Mesothelial cell of epicardium (in vitro differentiated cells): ENCODE measurements at places on chromosomes 7 and 10. TPM values are rescaled to one million over a fixed set of nuclear protein-coding genes. Genes with fewer than 3 reads are reported as not detected.

DNA sequence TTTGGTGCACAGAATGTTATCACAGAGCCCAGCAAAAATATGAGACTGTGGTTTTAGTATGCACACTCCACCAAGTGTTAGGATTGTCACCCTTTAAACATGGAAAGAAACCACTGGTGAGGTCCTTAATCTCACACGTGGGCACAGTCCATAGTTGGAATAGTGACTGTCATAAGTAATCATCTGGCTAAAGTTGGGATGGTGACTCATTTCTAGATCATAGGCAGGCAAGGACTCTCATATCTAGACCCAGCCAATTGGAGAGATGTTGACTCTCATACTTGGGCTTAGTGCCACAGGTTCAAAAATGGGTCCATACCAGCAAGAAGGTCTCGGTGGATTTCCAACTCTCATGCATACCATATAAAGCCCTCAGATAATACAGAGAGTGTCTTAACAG lies 39.6 kb upstream of the ZNF680 start:
- no peaks in the 10 kb centered on the region for H3K27me3 ChIP-seq
- H3K27ac ChIP-seq = no peak overlapping the region
- H3K36me3 ChIP-seq = peaks cover 3% of the 10 kb centered on the region
- H3K4me1 ChIP-seq = no peaks in the 10 kb centered on the region
- no peak overlapping the region for H3K4me3 ChIP-seq
- DNase-seq = no peak

DNA sequence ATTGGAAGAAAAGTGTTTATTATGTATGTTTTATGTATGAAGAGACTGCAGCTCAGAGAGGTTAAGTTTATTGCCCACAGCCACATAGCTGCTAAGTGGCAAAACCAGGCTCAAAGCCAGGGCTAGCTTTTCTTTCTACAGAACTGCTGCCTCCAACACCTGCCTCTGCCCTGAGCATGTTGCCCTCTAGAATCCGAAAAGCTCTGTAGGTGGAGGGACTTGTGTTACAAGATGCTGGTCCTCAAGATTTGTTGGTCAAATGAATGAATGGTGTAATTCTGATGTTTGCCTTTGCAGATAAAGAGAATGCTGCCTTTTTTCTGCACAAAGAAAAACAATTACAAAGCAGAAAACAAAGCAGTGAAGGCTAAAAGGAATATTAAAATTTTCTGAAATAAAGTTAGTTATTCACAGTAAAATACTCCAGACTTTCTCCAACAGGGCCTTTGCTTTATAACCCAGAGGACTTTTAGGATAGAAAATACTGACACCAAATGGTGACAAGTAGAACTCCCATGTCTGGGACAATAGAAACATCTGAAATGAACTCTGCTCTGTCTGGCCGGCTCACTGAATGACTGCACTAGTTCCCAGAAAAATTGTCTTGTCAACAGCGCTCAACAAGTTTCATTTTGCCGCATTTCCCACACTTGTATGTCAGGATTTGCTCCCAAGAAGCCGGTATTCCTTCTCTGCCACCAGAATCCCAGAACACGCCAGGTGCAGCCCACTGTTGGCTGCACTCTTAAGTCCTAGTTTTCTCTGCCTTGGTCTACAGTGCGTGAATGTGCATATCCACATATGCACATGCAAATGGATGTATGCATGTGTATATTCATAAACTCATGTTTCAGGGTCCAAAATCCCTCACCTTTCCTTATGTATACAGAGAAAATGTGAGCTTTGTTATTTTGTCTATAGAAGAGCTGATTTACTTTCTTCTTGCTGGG lies 11.0 kb upstream of the DNTT start:
- H3K27ac ChIP-seq = no peak overlapping the region
- H3K36me3 ChIP-seq = no peaks in the 10 kb centered on the region
- no peak for DNase-seq
- H3K4me3 ChIP-seq = no peak overlapping the region

- H3K36me3 ChIP-seq = no peaks in the 10 kb centered on the region
- no peak overlapping the region for H3K4me3 ChIP-seq
- no peak for DNase-seq
- no peaks in the 10 kb centered on the region for H3K27me3 ChIP-seq
- H3K4me1 ChIP-seq = peaks cover 14% of the 10 kb centered on the region
- H3K27ac ChIP-seq = peak overlapping the region; percentile 64
Measured at GRCh38 chr7:66125052-66125694, 10.5 kb downstream of the CRCP start.

DNA sequence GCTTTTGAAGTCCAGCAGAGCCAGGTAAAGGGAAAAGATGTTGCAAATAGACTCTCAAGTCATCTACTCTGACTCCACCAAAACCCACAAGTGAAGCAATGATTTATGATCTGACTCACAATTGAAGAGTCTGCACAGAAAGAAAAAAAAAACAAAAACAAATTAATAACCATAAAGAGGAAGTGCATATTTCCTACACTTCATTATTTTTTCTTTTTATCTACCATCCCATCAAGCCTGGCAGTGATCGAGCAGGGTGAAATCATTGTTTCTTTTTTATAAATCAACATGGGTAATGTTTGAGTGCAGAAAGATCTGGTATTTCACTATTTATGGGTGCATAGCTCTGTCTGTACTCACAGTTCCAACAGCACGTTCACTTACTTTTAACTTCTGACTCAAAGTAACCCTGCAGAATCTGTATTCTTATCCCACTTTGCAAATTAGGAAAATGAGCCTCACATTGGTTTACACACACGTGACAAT lies 829.0 kb downstream of the TNS3 start:
- H3K27me3 ChIP-seq = no peaks in the 10 kb centered on the region
- DNase-seq = no peak
- peaks cover 81% of the 10 kb centered on the region for H3K4me1 ChIP-seq
- H3K36me3 ChIP-seq = peaks cover 8% of the 10 kb centered on the region
- no peak overlapping the region for H3K4me3 ChIP-seq

- DNase-seq = no peak
- peaks cover 2% of the 10 kb centered on the region for H3K36me3 ChIP-seq
- no peak overlapping the region for H3K27ac ChIP-seq
- no peaks in the 10 kb centered on the region for H3K27me3 ChIP-seq
Measured at GRCh38 chr7:78924581-78924980, 528.9 kb downstream of the MAGI2 start.

DNA sequence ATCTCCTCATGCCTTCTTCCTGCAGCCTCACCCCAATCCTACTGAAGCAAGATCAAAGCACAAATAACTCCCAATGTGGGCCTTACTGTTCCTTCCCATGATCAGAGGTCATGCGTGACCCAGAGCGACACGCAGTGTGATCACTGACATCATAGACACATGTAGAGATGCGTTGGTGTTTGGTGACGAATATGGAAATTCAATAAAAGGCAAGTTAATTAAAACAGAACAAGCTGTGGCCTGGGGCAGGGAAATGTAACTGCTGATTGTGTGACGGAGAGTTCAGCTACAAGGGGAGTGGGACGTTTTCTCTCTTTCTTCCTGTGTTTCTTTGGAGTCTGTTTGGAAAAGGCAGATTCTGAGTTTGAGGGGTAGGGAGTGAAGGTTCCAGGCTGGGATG lies 34.8 kb upstream of the CARD11 start:
- DNase-seq = no peak
- H3K36me3 ChIP-seq = no peaks in the 10 kb centered on the region
- peaks cover 3% of the 10 kb centered on the region for H3K27me3 ChIP-seq
- no peak overlapping the region for H3K4me3 ChIP-seq
- H3K4me1 ChIP-seq = peaks cover 6% of the 10 kb centered on the region
- H3K27ac ChIP-seq = no peak overlapping the region

- H3K27me3 ChIP-seq = no peaks in the 10 kb centered on the region
- no peaks in the 10 kb centered on the region for H3K4me1 ChIP-seq
- H3K4me3 ChIP-seq = no peak overlapping the region
- DNase-seq = no peak
- H3K36me3 ChIP-seq = no peaks in the 10 kb centered on the region
Measured at GRCh38 chr7:77887567-77887966, 89.0 kb downstream of the PHTF2 start.

DNA sequence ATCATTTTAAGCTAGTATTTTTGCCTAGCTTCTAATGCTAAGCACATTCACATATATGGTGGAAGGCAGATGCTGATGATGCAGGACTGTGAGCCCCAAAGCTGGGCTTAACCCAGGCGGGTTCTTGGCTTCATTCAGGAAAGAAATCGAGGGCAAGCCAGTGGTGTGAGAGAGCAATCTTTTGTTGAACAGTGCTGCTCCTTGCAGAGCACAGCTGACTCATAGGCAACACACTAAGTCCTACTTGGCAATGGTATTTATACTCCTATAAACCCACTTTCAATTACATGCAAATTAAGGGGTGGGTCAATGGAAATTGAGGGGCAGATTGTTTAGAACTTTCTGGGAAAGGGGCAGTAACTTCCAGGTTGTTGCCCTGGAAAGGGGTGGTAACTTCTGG lies 42.0 kb upstream of the CELF2 start:
- no peak overlapping the region for H3K4me3 ChIP-seq
- H3K27me3 ChIP-seq = peaks cover 71% of the 10 kb centered on the region
- H3K4me1 ChIP-seq = peaks cover 6% of the 10 kb centered on the region
- no peaks in the 10 kb centered on the region for H3K36me3 ChIP-seq
- H3K27ac ChIP-seq = no peak overlapping the region

GRCh38 chr10:132542086-132542775 lies 4.6 kb downstream of the INPP5A start:
- no peak overlapping the region for H3K27ac ChIP-seq
- DNase-seq = no peak
- no peaks in the 10 kb centered on the region for H3K36me3 ChIP-seq
- H3K4me1 ChIP-seq = peaks cover 44% of the 10 kb centered on the region
- no peaks in the 10 kb centered on the region for H3K27me3 ChIP-seq
- no peak overlapping the region for H3K4me3 ChIP-seq

DNA sequence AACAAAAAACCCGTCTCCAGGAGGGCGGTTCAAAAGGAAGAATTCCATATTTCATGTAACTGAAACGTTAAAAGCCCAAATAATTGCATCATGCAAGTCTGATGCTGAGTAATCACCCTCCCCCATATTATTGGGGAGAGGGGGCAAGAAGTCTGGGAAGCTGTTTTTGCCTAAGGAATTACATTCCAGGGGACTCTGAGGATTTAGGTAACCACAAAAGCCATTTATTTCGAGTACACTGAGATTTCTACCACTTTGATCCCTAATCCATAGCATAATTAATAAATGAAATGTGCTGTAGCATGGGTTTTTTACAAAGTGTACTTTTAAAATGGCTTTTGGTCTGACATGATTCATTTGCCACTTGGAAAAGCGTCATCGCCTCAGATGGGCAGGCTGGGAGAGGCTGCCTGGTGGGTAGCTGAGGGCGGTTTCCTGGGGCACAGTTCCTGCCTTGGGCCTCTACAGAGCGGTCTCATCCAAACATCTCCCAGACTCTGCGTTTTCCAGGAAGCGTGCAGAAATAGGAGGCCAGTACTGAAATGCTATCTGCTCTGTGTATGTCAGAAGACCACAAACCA lies 106.5 kb downstream of the TCF7L2 start:
- H3K27ac ChIP-seq = peak overlapping the region; percentile 91
- peaks cover 33% of the 10 kb centered on the region for H3K4me1 ChIP-seq
- no peak overlapping the region for H3K4me3 ChIP-seq
- H3K27me3 ChIP-seq = no peaks in the 10 kb centered on the region
- DNase-seq = no peak

DNA sequence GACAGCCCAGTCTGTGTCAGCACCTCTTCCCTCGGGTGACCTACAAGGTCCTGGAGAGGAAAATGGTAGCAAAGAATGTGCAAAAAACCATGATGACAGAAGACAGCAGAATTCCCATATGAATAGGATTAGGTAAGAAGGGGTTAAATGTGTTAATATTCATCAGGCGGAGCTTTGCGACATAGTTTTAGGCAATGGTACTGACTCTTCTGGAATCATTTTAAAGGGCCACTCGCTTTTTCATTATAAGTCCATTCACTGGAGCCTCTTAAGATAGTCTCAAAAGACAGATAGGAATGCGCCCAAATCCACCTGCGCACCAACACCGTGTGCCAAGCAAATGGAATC lies 38.2 kb downstream of the DLG5 start:
- peaks cover 56% of the 10 kb centered on the region for H3K4me1 ChIP-seq
- no peak for DNase-seq
- H3K27ac ChIP-seq = peak overlapping the region; percentile 97
- peak overlapping the region; percentile 50 for H3K4me3 ChIP-seq

GRCh38 chr7:50349399-50349798 lies 44.9 kb downstream of the IKZF1 start:
- H3K4me3 ChIP-seq = no peak overlapping the region
- H3K27ac ChIP-seq = no peak overlapping the region
- H3K4me1 ChIP-seq = peaks cover 15% of the 10 kb centered on the region
- no peaks in the 10 kb centered on the region for H3K36me3 ChIP-seq
- DNase-seq = no peak

DNA sequence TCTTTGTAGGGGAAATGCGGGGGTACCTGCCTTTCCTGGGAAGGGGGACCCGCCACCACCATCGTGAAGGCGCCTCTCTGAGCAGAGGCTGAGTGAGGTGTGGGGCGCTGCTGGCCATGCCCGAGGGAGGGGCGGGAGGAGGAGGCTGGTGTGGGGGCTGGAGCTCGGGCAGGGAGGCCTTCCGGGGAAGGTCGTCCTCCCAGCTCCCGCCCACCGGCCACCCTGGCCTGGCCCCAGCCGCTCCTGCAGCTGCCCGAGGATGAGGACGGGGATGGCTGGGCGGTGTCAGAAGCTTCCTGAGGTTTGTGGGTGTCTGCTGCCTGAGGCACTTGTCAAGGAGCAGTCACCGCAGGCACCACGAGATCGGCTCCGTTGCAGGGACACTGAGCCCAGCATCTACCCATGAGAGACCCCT lies 11.4 kb downstream of the PWWP2B start:
- H3K27ac ChIP-seq = peak overlapping the region; percentile 99
- peaks cover 69% of the 10 kb centered on the region for H3K4me1 ChIP-seq
- H3K4me3 ChIP-seq = peak overlapping the region; percentile 60
- DNase-seq = no peak
- H3K36me3 ChIP-seq = peaks cover 6% of the 10 kb centered on the region

GRCh38 chr7:157228864-157229422 lies 90.2 kb downstream of the UBE3C start:
- no peaks in the 10 kb centered on the region for H3K4me1 ChIP-seq
- no peak for DNase-seq
- H3K27ac ChIP-seq = no peak overlapping the region
- H3K27me3 ChIP-seq = no peaks in the 10 kb centered on the region

- DNase-seq = no peak
- peaks cover 2% of the 10 kb centered on the region for H3K36me3 ChIP-seq
- no peaks in the 10 kb centered on the region for H3K4me1 ChIP-seq
- no peaks in the 10 kb centered on the region for H3K27me3 ChIP-seq
- H3K4me3 ChIP-seq = no peak overlapping the region
Measured at GRCh38 chr10:92222603-92223262, 68.1 kb downstream of the CPEB3 start.

Gene ACTR3C
- total RNA-seq = 0.40 to 0.84 TPM (median 0.47 TPM) in 3 replicates

Gene IFIT3
- 14.3 to 17.8 TPM (median 14.9 TPM) in 3 replicates for total RNA-seq

Gene ARID5B
- 50.9 to 52.5 TPM (median 51.4 TPM) in 3 replicates for total RNA-seq

Gene CYP3A4
- total RNA-seq = not detected in 3 replicates
